Left kidney (tissue), 8 donors: ENCODE measurements at places on chromosomes 4 and X.
A peak's percentile ranks its signal among the peaks of the same experiment; 100 is the strongest.

DNA sequence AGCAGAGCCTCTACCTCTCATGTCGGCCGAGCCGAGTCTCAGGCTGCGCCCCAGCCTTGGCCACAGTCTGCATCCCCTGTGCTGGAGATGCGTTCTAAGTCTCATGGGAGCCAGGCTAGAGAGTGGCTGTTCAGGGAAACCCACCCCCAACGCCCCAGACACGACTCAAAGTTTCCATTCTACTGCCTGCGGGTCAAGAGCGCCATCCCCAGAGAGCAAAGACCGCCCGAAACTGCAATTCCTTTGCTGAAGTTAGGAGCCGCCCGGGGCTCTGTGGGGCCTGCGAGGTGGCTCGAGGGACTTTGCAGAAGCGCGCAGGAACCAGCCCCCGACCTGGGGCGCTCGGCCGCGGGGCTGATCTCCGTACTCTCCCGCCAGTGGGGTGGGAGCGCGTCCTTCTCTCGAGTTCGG lies 10.0 kb upstream of the ELF4 start:
- DNase-seq = no peak

DNA sequence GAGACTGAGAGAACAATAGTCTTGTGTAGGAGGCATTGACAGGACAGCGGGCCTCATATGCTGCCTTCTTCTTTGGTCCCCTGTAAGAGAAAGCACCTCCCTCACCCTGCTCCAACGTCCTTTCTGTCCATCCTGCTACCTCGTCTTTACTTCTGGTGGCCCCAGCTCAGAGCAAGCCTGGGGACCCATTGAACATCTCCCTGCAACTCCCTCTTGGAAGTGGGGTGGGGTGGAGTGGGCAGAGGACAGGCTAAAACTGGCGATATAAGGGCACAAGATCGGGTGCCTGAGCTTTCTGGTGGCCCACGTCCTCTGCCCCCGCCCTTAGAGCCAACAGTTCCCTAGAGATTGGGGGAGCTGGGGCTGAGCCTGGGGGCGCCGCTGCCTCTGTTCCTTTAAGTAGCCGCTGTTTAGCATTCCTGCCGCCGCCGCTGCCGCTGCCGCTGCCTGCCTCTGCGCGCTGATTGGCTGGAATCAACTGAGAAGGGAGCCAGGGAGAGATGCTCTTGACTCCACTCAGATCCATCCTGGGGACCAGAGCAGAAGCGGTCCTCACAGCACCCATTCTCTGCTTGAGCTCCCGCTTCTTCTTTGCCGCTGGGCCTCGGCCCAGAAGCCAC lies at the start of gene DLG3:
Gene DLG3 (plus strand): TSS at position 510 of the 620 bp plus-strand sequence. CDS start 367 bp downstream, outside the sequence.
- DNase-seq = no peak

DNA sequence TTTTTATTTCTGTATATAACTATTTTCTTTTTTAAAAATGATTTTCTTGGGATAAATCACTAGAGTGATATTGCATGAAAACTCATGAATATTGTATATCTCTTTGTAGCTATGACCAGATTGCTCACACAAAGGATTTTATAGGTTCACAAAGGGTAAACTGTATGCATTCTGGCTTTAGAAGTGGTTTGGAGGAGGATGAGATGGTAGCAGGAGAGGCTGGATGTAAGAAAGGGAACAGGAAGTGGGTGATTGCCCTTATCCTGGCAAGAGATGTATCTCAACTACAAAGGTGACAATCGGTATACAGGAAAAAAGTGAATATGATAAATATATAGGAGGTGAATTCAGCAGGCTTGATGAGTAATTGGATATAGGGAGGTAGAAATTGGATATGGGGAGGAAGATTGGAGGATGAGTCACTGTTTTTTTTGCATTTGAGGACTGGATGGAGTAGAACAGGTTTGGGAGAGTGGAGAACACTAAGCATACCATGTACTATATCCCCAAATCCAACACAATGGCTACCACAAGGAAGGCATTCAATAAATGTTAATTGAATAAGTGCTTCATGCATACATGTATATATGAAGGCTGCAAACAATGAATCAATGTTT lies 9.9 kb downstream of the FGG start:
- no peak for DNase-seq

GRCh38 chrX:112025753-112026152 lies 56.8 kb downstream of the TRPC5 start:
- DNase-seq = no peak

DNA sequence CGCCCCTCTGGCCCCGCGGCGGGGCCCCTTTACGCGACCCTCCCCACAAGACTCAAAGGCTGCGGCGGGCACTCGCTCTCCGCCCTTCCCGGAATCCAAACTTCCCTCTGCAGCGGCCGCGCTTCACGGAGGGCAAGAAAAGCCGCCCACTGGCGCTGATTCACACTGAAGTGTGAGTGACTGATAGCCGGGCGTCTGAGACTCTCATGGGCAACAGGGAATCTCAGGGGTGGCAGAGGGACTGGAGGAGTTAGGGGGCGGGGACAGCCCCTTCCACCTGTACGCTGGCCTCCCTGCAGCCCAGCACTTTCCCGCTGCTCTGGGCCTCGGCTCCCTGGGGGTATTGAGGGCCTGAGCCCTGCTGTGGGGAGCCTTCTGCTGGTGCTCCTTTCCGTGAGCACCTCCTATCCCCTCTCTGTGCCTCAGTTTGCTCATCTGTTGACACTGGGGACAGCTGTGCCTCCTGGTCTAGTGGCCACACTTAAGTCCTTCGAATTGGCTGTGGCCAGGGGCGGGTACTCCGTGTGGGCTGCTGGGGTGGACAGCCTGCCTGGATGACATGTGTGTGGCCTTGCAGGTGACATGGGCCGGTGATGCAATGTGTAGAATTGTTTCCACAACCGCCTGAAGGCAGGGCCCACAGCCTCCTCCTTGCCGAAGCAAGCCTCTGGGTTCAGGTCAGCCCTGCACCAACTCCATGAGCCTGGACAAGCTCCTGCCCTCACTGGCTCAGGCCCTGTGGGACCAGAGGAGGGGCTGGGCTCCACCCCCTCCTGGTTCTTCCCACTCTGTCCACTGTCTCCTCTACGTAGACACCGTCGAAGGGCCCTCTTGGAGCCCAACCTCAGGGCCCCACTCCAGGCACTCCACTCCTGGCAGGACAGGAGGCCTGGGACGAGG lies 951 bp downstream of the SH3BP2 start:
- DNase-seq = no peak

DNA sequence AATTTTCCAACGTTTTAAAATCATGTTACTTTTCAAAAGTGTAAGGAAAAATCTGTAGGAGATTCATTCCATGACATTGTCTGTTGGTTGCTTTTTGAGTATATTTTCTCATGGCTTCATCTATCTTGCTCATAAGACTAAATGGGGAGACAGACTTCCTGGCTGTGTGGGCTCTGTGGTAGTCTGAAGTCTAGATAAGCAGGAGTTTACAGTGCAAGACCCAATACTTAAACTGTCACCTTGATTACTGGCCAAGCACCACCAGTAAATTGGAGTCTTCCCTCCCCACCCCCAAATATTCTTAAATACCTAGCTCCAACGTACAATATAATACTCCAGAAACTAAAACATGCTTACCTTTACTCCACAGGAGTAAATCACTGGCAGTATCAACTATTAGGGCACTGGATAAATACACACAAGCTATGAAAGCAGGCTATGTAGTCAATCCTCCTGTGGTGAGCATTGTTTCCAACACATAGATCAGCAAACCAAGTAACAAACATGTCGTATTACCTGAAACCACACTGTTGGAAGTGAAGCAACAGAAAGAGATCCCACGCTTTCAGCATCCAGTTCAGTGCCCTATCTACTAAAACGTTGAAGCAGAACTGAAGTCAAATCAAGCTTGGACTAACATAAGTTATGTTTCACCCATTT lies 6.2 kb downstream of the HNRNPD start:
- DNase-seq = no peak

DNA sequence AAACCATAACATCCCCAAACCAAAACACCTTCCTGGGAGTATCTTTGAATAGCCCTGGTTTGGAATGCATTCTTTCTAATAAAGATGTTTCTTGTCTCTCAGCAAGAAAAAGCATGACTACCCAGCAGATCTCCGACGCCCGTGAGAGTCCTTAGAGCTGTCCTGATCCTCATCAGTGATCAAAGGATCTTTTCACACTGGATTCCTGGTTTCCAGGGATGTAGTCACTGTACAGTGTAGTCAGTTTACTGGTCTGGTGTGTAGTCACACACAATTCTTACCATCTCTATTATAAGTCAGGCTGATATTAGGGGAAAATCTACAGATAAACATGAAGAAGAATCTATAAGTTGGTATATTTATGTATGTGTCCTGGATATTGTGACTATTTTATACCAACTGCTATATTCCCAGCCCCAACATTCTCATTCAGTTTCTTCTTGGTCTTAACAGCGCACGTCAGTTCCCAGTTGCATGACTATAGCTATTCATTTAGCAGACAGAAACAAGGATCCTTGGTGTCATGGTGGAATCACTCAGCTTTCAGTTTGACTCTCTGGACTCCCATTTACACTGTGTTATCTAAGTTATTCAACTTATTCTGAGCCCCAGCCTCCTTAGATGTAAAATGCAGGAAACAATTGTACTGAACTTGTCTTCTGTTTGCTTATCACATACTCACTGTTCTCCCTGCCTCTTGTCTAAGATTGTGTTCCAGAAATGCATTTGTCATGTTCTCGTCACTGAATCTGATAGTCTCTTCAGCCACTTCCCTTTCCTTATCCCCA lies 68.3 kb downstream of the SLIT2 start:
- peak; percentile 13 for DNase-seq

GRCh38 chr4:77040270-77040669 lies 35.5 kb downstream of the CCNI start:
- no peak for DNase-seq

DNA sequence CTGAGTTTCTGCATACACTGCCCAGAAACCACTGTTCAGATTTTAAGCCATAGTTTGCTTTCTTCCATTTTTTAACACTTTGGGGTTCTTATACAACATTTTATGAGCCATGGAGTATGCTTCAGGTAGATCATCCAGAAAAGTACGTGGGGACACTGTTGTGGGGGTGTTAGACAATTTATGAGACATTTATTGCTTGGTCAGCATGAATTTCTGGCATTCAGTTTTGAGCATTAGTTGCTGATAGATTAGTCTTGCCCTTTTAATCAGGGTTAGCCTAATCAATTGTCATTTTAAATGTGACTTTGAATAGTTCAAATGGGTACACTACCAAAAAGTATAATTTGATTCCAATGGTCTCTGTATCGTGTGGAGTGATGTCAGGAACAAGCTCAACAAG lies 434.9 kb downstream of the GPM6A start:
- no peak for DNase-seq

DNA sequence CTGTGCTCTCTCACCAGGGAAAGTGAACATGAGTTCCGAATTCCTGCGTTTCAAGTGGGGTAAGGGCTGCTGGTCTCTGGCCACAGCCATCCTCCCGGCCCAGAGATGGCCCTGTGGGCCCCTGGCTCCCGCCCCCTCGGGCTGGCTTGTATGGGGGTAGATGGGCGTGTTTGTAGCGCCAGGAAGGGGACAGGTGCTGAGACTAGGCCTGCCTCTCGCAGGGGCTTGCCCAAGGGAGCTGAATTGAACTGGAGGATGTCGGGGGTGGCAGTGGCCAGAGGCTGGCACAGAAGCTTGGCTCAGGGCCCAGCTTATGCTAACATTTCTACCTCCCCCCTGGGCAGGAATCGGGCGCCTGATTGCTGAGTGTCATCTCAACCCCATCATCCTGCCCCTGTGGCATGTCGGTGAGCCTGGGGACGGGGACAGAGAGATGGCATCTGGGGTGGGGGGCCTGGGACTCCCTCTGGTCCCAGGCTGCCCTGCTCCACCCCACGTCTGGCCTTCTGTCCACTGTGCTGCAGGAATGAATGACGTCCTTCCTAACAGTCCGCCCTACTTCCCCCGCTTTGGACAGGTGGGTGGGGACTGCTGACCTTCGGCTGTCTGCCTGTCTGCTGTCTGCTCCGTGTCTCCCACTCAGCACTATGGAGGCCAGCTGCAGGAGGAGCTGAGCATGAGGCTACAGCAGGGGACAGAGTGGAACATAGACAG lies 8.5 kb downstream of the TAFAZZIN start:
- DNase-seq = no peak

DNA sequence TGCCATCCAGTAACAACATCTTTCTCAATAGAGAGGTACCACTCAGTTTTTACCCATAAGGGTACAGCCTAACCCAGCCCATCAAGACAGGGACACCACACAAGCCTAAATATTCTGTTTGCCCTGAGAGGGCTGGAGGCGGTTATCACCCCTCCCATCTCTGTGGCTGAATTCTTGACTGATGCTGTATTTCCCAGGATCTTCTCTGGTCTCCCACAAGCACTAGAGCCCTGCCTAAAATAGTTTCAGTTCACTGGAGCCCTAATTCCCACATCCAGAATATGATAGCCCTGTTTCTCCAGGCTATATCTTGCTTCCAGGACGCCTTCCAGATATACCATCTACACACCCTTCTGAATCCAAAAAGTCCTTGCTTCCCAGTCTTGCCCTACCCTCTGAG lies 91.6 kb upstream of the NMU start:
- no peak for DNase-seq

DNA sequence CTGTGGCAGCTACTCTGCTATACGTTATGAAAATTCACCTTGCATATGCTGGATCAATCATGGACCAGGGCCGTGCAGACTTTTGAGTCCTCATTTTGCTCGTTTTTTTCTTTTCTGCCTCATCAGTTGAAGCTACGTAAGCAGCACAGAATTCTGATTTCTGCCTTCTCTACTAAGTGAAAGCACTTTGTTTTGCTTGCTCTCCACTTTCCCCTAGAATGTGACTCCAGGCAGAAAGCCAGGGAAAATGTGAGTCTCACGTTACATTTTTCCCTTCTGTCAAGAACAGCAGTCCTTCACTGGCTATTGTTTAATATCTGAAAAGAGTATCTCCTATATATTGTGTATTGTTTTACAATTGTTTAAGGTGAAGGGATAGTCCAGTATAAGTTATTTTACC lies 1840.1 kb downstream of the PCDH7 start:
- DNase-seq = peak; percentile 19

GRCh38 chr4:84089652-84090437 lies 409.2 kb downstream of the NKX6-1 start:
- no peak for DNase-seq

GRCh38 chr4:105950701-105951100 lies 55.4 kb downstream of the NPNT start:
- DNase-seq = no peak

DNA sequence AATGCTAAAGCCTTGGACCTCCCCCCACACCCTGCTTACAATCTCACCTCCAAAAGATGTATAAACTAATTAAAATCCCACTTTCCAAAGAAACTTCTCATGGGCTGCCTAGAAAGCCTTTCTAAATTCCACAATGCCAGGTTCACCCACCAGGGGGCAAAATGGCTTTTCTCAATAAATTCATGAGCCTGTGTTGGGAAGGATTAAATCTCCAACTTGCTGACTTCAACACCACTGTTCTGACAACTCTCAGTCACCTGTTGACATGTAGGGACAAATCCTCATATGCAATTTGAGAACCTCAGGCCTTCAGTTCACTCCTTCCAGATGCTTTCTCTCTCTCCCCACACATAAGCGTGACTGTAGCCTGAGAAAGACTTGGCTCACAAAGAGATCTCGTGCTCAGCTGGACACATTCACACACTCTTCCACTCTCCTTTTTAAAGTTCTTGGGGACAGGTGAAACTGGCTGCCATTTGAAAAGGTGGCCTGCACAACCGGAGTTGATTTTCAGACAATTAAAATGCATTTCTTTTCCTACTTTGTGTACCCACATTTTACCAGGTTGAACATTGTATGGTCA lies 88.6 kb upstream of the PRPS2 start:
- DNase-seq = no peak
